ENCODE measurements at places on chromosomes 12 and 14.

DNA sequence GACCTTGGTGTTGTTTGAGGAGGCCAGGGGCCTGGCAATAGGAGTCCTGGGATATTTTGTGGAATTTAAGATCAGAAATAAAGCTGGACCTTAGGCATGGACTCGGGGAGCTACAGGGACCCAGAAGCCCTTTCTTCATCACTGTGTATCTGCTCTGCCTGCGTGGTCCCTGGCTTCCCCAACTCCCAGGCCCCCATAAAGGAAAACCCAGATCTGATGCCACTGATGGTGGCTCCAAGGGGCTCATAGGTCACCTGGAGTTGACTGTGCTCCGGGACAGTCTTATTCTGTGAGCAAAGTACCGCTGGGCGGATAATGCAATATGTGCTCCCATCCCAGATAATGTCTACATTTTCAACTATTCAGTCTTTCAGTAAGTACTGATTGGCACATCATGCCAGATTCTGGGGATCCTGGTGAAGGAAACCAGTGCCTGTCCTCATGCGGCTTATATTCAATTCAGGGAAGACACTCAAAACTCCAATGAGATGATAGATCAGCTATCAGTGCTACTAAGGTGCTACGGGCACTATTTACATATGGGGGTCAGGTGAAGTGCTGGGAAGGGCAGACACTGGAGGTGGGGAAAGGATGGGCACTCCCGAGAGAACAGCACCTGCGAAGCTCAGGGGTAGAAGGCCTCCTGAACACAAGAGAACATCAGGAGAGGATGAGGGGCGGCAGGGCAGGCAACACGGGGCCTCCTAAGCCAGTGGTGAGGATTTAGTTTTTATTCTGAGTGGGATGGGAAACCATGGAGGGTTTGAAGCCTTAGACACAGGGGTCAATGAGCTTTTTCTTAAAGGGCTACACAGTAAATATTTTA is 5.5 kb upstream of the SELPLG start:
- DNase-seq = no peak

DNA sequence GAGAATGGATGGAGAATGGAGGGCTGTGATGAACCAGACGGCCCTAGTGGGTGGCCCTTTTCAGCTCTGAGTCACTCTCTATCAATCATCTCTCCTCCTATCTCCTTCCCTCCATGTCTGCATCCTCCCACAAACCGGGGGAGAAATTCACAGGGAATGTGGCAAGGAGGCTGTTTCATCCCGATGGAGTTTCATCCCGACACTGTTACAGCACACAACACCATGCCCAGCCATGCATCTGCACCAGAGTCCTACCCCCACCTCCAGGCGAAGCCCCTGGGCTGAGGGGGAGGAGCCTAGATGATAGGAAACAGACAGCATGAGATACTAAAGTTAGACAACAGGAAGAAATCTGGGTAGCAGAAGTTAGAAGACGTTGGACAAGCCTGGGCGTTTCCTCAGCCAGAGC is 20.8 kb downstream of the SLC8B1 start:
- peak; percentile 79 for DNase-seq

DNA sequence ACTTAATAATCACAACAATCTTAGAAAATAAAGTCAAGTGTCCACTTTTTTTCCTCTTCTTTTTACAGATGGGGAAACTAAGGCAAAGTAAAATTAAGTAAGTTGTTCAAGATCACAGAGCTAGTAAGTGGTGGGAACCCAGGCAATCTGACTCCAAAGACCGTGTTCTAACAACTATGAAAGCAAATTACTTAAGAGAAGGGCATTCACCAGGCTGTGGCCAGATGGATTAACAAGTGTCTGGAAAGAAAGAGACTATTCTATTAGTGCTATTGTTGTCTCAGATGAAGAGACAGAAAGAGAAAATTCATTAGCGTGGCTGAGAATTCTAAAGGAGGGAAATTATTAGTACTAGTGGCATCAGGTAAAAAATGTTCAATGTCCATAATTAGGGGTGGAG is 48.5 kb downstream of the FGD6 start:
- no peak for DNase-seq

DNA sequence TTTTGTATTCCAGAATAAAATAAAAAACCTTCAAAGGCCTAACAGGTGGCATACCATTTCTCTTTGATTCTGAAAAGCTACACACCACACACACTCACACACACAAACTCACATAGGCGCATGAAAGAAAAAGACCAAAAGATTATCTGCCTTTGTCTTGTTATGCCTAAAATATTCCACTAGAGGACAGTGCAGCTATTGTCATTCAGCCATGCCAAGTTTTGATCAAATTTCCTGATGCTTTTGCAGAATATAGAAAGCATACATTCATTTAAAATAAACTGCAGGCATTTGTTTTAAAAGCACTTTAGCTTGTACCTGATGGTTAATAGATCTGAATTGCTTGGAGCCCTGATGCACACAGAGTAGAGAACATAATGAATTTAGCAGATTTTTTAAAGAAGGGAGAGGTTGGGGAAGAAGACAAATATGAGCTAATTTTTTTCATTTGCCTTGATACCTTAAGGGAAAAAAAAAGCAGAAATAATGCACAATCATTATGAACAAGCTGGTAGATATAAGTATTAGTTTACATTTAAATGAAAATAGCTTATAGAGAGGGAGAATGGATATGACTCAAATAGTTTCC is 1766.9 kb upstream of the SEL1L start:
- DNase-seq = peak; percentile 46

DNA sequence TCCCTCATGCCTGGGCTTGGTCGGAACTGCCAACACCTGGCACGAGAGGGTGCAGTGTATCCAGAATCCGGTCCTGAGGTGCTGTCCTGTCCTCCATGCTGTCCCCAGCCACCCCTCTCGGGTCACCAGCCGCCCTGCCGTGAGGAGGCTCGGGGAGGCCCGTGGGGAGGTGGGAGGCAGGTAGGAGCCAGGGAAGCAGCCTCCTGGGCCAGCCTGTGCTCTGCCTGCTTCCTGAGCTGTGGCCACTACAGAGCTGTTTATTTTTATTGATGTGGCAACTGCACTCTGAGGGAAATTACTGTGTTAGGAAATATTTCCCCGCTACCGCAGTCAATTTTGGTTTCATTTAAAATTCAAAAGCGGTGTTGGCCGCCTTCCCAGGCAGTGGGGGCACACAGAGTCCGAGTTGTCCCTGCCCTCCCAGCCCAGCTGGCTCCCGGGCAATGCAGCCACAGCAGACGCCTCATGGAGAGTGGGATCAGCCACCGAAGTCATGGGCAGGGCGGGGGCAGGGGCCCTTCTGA is 18.3 kb downstream of the NOC4L start:
- peak; percentile 67 for DNase-seq

- DNase-seq = no peak
Measured at GRCh38 chr14:24282736-24283135, 11.3 kb upstream of the RABGGTA start.

Data from fibroblast of skin of right biceps (primary cell).